ENCODE measurements at places on chromosomes 16 and 17.

GRCh38 chr17:42928714-42929496 lies 28.3 kb downstream of the G6PC1 start:
- peak; percentile 88 for DNase-seq

- no peak for DNase-seq
Measured at GRCh38 chr16:69942627-69943170, 8.4 kb upstream of the CLEC18A start.

DNA sequence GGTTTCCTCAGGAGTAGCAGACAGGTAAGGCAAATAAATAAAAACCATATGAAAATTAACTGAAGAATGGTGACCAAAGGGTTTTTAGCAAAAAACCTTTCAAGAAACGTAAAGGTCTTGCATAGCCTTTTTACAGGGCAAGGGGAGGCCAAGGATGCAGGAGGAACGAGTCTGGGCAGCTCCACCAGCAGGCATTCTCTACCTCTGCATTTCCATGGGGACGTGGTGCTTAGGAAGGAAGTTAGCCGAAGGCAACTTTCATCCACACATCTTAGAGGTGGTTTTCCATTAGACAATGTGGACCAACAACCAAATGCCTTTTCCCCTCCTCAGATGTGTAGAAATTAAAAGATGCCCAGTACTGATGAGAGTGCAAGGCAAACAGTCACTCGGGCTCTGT lies 20.7 kb downstream of the TOM1L2 start:
- DNase-seq, result no peak

DNA sequence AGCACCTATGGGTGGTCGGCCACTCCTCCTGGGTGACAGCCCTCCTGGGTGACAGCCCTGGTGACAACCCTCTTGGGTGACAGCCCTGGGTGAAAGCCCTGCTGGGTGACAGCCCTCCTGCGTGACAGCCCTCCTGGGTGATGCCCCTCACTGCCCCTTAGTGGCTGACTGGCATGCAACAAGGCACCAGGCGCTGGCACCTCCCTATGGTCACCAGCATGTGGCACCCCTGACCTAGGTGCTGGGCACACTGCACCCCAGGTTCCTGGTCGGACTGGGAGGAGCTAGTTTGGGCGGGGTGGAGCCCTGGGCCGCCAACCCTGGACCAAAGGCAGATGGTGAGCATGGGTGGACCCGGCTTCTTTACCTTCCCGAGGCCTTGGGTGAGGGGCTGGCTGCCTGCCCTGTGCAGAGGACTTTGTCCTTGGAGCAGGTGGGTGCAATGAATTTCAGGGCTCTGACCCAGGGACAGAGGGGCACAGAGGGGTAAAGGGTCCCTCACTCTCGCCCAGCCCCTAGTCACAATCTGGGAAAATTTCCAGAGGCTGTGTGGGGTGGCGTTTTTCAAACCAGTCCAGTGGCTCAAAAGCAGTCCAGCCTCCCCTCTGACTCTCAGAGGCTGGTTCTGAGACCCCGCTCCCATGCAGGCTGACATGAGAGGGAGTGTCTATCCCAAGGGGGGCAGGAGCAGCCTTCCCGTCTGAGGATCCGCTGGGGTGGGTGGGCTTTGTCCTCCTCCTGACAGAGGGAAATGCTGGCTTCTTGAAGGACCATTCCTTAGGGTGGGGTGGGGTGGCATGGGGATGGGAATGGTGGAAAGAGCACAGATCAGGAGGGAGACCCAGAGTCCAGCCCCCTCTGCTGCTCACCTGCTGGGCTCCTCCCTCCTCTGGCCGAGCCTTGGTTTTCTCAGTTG lies 25.9 kb upstream of the TNFRSF13B start:
- DNase-seq, result no peak

- no peak for DNase-seq
Measured at GRCh38 chr16:76883076-76883475, 307.9 kb upstream of the MON1B start.

GRCh38 chr17:10457952-10458351 lies 11.4 kb downstream of the MYH4 start:
- DNase-seq, result no peak

DNA sequence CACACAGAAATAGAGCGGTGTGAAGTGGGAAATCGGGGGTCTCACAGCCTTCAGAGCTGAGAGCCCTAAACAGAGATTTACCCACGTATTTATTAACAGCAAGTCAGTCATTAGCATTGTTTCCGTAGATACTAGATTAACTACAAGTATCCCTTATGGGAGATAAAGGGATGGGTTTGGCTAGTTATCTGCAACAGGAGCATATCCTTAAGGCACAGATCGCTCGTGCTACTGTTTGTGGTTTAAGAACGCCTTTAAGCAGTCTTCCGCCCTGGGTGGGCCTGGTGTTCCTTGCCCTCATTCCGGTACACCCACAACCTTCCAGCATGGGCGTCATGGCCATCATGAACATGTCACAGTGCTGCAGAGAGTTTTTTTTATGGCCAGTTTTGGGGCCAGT lies 27.0 kb downstream of the TMC6 start:
- DNase-seq, result no peak

Measured in AG08395 (cell line).